ENCODE measurements at places on chromosomes 16 and 17.

DNA sequence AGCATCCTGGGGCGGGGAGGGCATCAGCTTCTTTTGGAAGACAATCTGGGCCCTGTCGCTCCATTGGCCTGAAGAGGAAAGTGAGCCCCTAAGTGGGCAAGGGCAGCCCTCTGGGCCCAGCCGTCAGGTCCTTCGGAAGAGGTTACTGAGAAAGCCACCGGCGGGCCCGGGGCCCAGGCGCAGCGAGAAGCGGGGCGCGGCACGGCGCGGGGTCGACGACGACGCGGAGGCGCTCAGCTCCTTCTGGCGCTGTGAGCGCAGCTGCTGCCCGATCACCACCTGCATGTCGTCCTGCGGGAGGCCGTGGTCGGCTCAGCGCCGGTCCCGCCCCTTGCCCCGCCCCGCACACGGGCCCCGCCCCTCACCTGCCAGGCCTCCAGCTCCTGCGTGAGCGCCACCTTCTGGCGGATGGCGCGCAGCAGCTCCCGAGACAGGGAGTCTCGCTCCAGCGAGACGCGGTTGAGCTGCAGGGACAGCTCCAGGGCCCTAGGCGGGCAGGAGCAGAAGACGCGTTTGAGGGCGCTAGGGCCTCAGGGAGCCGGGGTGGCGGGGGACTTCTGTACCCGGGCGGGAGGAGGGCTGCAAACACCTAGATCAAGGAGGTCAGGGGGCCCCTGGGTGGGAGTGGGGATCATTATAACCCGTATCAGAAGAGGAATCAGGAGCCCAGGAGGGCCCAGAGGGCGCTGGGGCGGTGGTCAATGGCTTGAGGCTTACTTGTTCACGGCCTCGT lies 4.3 kb downstream of the THOC6 start:
- peak; percentile 88 for DNase-seq

- no peak for DNase-seq
Measured at GRCh38 chr16:72983241-72983640, 64.7 kb downstream of the ZFHX3 start.

DNA sequence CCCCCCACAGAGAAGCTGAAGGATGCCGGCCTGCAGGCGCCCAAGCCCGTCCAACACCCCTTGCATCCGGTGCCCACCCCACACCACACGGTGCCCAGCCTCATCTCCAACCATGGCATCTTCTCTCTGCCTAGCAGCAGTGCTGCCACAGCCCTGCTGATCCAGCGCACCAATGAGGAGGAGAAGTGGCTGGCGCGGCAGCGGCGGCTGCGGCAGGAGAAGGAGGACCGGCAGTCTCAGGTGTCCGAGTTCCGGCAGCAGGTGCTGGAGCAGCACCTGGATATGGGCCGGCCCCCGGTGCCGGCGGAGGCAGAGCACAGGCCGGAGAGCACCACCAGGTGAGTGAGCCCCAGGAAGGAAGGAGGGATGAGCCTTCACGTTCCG lies 31.5 kb downstream of the GINS2 start:
- DNase-seq, result no peak

DNA sequence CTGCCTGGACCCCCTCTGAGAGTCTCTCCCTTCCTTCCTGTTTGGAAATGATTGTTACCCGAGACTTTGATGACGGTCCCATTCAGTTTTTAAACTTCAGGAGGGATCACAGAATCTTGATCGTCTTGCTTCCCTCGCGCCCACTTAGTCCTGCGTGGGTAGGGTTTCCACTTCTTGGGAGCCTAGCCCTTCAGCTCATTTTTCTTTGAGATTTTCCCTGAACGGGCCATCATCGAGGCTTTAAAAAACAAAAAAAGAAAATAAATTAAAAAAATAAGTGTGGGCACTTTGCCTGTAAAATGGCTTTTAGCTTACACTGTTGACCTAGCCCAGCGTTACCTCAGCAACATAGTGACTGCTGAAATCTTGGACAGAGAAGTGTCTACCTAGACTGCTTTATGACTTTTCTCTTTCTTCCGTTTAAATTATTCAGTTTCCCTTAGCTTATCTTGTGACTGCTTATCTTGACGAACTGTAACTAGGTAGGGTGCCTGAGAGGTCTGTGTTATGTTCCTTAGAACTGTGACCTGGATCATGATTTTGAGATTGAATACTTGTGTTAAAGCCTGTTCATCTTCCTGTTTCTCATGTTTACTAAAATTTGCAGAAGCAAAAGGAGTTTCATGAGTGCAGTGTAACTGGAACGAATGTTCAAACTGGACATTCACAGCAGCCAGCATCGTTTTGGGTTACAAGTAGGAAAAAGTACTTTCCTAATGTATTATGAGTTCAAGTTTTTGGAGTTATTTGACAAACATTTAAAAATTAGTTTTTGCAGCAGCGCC lies 874 bp downstream of the WWP2 start:
- DNase-seq, result no peak

- DNase-seq, result no peak
Measured at GRCh38 chr17:73118951-73119391, 26.5 kb upstream of the SLC39A11 start.

DNA sequence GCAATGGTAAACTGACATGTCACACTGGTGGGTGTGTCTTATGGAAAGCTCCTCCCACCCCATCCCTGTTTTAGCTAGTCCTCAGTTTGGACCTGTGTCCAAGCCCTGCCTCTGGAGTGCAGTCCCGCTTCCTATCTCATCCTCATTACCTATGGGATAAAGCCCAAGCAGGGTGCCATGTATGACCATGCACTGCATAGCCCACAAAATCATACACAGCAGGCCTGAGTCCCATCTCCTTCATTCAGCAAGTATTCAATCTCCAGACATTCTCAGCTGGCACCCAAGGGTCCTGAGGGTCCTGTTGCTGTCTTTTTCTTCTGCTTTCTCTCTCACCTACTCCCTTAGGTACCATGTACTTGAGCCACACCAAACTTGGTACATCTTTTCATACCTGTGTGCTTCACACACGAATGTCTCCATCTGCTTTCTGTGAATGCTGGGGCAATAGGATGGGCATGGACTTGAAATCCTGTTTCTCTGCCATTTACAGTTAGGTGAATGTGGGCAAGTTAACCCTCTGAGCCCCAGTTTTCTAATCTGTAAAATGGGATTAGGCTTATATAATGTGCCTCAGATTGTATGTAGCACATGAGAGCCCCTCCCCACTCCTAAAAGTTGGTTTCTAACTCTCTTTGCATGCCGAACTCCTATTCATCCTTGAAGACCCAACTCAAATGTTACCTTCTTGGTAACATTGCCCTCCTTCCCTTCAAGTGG lies 28.5 kb downstream of the TNS4 start:
- DNase-seq, result no peak

DNA sequence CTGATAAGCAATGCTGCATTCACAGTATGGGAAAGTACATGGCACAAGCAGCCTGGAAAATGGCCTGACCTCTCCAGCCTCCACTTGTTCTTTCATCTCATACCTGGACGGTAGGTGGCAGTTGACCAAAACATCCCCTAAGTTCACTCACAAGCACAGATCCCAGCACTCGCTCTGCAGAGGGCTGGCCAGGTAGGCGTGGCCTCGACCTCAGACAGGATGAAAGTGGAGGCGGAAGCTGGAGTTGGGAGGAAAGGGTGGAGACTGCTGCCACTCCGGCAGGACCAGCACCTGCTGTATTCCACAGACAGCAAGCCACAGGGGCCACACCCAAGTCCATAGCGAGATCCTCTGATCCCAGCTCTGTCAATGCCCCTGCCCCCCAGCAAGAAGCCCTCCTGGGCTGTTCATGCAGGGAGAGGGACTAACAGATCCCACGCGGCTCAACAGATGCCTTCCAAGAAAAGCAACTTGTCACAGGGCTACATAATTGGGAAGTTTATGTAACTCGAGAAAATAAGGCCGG lies 31.3 kb downstream of the ZCCHC14 start:
- DNase-seq, result no peak

GRCh38 chr16:12303653-12304052 lies 327.1 kb downstream of the SNX29 start:
- no peak for DNase-seq

DNA sequence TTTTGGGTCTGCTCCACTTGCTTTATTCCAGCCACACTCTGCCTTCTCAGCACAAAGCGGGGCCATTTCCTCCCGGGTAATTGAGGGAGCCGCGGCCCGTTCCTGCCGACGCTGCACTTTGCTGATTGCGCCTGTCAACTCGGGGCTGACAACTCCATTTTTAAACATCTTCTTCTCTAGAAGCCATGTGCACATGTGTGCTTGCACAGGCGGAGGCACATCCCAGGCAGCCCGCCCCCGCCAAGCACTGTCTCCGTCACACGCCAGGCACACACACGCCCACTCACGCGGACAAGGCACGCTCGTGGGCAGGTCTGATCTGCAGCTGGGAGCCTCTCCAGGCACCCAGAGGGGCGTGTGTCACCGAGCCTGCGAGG lies 63.2 kb downstream of the ENGASE start:
- no peak for DNase-seq

- DNase-seq, result no peak
Measured at GRCh38 chr16:56910654-56911539, 21.0 kb upstream of the HERPUD1 start.

DNA sequence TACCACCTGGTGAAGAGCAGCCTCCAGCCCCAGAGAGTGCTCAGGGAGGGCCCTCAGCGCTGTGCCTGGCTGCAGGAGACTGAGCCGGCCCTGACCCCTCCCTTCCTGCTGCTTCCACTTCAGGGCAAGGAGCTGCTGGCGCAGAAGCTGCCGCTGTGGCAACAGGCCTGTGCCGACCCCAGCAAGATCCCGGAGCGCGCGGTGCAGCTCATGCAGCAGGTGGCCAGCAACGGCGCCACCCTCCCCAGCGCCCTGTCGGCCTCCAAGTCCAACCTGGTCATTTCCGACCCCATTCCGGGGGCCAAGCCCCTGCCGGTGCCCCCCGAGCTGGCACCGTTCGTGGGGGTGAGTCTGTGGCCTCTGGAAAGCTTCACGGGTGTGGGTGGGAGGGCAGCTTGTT lies 61.9 kb upstream of the PVALEF start:
- no peak for DNase-seq

GRCh38 chr16:77868052-77868451 lies 79.7 kb downstream of the VAT1L start:
- DNase-seq, result no peak

DNA sequence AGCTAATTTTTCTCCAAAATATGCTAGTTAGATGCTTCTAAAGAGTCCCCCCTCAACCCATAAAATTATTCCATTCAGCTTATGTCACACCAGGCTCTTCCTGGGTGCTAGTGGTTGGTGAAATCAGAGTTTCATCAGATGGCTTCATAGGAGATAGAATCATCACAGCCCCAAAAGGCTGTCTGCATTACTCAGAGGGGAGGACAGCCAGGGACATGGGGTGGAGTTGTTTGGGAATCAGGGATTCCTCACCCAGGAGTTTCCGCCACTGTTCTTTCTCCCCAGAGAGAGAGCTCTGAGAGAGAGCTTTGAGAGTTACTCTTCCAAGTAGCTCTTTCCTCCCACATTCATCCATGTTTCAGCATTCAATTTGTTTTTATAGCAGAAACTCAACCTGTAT lies 288 bp upstream of the KRT34 start:
- DNase-seq, result no peak

DNA sequence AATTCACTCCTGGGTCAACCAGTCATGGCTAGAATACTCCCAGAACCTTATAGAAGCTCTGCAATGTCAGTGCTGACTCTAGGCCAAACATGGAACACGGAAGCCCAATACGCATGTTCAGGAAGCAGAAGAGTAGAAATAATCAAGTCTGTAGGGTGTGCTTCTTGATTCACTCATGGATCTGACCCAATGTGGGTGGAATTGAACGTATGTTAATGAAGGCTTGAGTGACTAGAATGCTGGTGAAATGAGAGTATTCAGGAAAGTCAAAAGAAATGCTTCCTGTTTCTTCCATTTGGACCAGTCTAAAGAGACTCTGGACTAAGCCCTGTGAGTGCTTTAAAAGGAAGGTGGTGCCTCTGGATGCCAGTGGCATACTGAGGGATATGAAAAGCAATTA lies 395.0 kb downstream of the CDH13 start:
- DNase-seq, result no peak

DNA sequence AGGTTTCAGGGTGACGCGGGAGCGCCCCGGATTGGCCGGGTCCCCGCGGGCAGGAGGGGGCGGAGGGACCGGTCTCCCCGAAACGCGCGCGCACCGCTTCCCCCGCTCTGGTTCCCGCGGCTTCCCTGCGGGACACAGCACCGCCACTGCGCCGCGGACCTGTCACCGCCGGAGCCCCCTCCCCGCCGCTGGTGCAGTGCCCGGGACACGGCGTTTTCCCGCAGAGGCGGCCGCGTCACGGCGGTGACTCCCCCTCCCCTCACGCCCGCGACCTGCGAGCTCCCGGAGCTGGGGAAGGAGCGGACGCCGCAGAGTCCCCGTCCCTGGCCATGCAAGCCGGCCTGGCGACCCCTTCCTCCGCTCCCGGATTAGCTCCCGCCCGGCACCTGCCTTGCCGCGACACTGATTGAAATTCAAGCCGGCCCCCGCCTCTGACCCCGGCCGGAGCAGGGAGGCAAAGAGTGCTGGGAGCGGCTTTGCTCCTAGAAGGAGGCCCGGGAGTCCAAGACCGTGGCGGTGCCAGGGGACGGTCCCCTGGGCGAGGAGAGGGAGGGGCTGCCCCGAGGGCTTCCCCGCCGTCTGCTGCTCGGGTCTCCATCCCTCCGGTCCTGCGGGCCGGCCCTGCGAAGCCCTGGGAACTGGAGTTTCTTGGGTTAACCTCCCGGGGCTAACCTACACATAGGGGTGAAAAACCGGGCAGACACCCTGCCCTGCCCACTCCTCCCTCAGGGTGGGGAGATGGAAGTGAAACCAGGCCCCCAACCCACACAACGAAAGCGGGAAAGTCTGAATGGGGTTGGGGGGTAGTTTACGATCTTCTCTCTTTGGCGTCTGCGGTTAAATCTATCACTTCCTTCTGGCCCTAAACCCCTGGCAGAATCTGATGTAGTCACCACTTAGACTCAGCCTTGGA lies 1.0 kb downstream of the RHBDL3 start:
- peak; percentile 9 for DNase-seq

GRCh38 chr16:30040221-30040620 lies 9.2 kb upstream of the TLCD3B start:
- no peak for DNase-seq

GRCh38 chr17:3988297-3989040 lies 24.2 kb upstream of the ATP2A3 start:
- no peak for DNase-seq

DNA sequence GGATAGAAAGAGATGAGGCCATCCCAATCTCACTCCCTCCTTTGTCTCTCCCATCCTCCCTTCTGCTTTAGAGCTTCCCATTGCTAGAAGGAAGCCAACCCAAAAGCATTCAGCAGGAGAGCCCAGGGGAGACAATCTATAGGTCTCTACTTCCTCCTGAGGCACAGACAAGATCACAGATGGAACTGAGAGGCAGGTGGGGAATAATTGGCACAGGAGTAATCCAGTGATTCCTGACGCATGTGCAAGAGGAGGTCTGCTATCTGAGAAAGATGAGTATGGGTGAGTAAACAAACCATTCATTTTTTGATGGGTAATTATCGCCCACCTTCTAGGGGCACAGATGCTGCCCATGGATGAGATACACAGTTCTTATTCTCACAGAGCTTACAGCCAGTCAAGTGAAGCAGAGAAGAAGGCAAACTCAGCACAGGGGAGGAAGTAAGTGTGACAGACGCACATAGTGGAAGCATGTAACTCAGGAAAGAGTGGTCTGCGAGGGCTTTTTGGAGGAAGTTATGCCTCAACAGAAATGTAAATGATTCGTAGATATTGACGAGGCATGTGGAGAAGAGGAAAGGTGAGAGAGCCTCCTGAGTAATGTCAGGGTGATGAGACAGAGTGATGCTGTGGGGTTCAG lies 88.9 kb upstream of the HLF start:
- no peak for DNase-seq

- peak; percentile 19 for DNase-seq
Measured at GRCh38 chr17:30323262-30323894, 10.5 kb downstream of the TMIGD1 start.

GRCh38 chr16:89401641-89402445 lies 88.5 kb downstream of the ANKRD11 start:
- no peak for DNase-seq

- DNase-seq, result no peak
Measured at GRCh38 chr16:10961231-10961630, 16.9 kb downstream of the CLEC16A start.
